ENCODE measurements at places on chromosomes 4 and X. TPM values are rescaled to one million over a fixed set of nuclear protein-coding genes. Genes with fewer than 3 reads are reported as not detected.

FRG2 gene
- not detected for total RNA-seq

- no peaks in the 10 kb centered on the region for H3K27me3 ChIP-seq
- no peaks in the 10 kb centered on the region for H3K36me3 ChIP-seq
- H3K4me1 ChIP-seq: no peaks in the 10 kb centered on the region
- H3K4me3 ChIP-seq: no peak overlapping the region
- no peak overlapping the region for H3K27ac ChIP-seq
Measured at GRCh38 chrX:81259020-81259713, 57.3 kb downstream of the SH3BGRL start.

- H3K4me3 ChIP-seq: no peak overlapping the region
- peaks cover 2% of the 10 kb centered on the region for H3K4me1 ChIP-seq
- H3K27ac ChIP-seq: no peak overlapping the region
- H3K36me3 ChIP-seq: no peaks in the 10 kb centered on the region
Measured at GRCh38 chr4:140994015-140994414, 139.3 kb downstream of the RNF150 start.

- H3K36me3 ChIP-seq: no peaks in the 10 kb centered on the region
- no peaks in the 10 kb centered on the region for H3K27me3 ChIP-seq
- H3K4me3 ChIP-seq: no peak overlapping the region
- peaks cover 3% of the 10 kb centered on the region for H3K4me1 ChIP-seq
- DNase-seq: no peak
Measured at GRCh38 chrX:70774223-70774622, 134.3 kb downstream of the TEX11 start.
